CD4-positive, alpha-beta T cell (primary cell): ENCODE measurements at places on chromosomes 5 and 9.
A peak's percentile ranks its signal among the peaks of the same experiment; 100 is the strongest.

DNA sequence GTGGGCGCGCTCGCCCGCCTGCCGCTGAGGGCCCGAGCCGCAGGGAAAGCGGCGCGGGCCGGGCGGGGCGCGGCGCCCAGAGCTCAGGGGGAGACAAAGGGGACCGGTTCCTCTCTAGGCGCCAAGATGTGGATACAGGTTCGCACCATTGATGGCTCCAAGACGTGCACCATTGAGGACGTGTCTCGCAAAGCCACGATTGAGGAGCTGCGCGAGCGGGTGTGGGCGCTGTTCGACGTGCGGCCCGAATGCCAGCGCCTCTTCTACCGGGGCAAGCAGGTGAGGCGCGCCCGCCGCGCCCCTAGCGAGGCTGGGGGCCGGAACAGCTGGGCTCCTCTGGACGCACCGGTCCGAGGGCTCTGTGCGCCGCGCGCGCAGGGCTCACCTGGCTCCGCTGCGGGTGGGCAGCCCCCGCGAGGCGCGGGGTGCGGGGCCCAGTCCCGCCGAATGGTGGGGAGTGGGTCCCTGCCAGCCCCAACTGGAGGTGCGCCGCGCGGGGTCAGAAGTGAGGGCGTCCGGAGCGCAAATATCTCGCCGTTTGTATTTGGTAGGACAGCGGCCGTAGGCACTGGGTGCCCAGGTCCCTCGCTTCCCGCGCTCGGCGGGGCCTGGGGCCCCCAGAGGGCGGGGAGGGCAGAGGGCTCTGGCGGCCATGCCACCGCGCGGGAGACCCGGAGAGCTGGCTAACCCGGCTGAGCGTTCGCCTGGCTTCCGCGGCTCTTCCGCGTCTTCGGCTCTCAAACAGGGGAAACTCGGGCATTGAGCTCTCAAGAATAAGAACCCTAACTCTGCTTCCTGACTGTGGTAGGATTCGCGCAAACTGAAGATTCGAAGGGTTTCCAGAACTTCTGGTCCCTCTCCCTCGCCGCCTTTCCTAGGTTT, 607 bp downstream of the UHRF2 start:
- peak; percentile 57 for DNase-seq

GRCh38 chr5:56094579-56095361, 100.0 kb upstream of the IL6ST start:
- DNase-seq = no peak

DNA sequence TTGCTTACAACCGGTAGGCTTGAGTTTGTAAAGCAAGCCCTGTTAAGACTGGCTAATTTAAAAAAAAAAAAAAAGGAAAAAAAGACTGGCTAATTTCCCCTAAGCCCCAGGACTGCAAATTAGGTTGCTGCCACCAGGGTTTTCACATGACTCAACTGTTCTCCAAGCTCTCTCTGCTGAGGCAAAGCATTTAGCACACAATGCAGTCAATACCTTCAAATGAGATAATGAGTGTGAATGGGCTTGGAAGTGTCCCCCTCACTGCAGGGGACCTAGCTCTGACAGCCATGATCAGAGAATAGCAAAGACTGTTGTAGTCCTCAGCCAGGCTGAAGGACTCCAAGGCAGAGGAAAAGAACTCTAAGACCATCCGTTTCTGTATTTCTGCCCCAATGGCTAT, 42.8 kb upstream of the ZSWIM6 start:
- DNase-seq = no peak

DNA sequence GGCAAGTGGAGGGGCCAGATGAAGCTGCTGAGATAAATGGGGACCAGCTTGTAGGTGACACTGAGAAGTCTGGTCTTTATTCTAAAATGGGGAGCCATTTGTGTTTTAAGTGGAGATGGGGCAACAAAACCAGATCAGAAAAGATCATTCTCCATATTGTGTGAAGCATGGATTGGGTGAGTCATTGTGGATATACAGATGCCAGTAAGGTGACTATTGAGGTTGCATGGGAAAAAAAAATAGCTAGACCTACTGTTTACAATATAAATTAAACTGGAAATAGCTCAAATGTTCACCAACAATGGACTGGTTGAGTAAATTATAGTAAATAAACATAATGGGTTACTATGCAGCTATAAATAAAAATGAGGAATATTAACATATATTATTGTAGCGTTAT, 5.4 kb upstream of the MAP1B start:
- no peak for DNase-seq

DNA sequence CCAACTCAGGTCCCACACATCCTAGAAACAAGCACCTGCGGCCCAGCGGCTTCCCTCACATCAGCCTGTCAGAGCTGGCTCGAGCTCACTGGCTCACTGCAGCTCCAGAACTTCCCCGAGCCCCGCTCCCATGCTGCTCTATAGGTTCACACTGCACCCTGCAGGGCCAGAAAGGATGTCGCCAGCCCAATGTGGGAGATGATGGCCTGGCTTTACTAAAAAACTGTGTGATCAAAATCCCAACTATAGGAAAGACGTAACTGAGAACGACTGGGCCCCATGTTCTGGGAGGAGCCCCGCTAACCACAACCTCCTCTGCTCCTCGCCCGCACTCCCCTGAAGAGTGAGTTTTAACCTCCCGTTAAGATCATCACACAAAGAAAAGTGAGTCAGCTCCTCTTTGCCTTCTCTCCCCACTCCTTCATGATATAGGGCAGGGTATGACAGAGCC, 4.6 kb downstream of the SURF4 start:
- DNase-seq = peak; percentile 65

DNA sequence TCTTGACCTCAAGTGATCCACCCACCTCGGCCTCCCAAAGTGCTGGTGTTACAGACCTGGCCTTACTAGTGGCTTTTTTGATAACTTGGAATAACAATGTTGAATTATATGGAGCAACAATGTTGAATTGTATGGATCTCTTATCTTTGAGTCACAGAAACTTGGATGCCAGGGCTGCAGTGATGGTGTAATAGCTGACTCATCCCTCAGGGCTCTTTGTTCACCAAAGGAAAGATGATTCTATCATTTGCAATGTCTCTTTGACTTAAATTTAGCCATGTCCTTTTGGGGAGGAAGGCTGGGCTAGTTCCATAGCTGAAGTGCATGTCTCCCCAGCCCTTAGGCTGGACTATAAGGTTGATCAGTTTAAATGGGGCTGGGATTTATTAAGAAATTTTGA, 172.3 kb downstream of the PDZD2 start:
- no peak for DNase-seq

GRCh38 chr5:135823881-135824280, 10.6 kb upstream of the SLC25A48 start:
- no peak for DNase-seq

- no peak for DNase-seq
Measured at GRCh38 chr5:158414780-158415179, 555.8 kb upstream of the CLINT1 start.

- no peak for DNase-seq
Measured at GRCh38 chr5:36252722-36253365, 11.1 kb upstream of the NADK2 start.

GRCh38 chr5:141413540-141414069, 818 bp downstream of the PCDHGA10 start:
- DNase-seq = no peak

DNA sequence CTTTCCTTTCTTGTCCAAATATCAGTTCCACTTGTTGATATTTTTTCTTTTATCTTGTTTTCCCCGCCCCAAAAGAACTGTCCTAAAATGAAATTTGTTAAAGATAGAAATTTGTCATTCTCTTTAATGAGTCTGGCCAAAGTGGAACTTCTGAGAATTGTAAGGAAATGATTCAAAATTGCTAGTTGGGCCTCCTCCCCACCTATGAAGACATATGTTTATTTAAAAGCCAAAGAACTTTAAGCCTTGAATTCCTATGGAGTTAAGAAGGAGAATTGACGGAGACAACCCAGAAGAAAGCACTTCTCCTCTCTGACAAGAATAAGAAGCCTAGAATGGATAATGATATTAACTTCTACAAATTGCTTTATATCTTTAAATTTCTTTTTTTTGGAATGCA, 59.1 kb upstream of the ALDH1A1 start:
- no peak for DNase-seq

GRCh38 chr5:16573401-16573800, 43.4 kb downstream of the RETREG1 start:
- no peak for DNase-seq

DNA sequence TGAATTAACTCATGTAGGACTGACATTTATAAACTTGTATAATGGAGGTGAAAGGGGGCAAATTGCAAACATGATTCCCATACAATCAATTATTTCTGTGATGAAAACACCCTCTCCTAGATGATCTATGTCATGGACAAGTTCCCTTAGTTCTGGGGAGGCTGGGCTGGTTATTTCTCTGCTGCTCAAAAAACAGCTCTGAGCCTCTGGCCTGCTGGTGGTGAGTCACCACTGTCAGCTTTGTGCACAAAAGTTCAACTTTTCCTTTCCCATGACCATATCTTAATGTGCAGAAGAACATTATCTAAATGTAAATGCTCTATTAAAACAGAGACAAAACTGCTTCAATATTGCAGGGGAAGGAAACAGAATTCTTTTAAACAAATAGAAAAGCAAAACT, 85.0 kb downstream of the HMHB1 start:
- no peak for DNase-seq

GRCh38 chr5:126562823-126563222, 32.2 kb downstream of the ALDH7A1 start:
- no peak for DNase-seq

GRCh38 chr9:100486479-100487176, 13.7 kb downstream of the TMEFF1 start:
- no peak for DNase-seq

- no peak for DNase-seq
Measured at GRCh38 chr9:4193391-4193790, 106.5 kb downstream of the GLIS3 start.

GRCh38 chr5:164376843-164377242, 871.4 kb downstream of the MAT2B start:
- no peak for DNase-seq

DNA sequence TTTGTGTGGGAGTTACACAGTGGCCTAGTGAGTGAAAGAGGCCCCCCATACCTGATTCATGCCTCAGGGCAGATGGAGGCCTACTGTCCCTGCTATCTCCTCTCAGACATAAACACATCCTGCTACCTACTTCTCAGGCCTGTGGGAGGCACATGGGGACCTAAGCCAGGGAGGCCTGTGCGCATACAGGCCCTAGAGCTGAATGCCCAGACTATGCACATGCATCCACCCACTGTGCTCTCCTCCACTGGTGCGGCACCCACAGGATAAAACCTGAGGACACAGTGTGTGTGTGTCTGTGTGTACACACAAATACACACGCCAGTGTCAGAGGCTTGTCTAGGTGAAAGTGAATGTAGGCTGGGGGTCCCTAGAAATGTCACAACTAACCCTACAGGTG, 1.4 kb downstream of the PAX5 start:
- no peak for DNase-seq

GRCh38 chr5:14035859-14036503, 91.5 kb upstream of the DNAH5 start:
- no peak for DNase-seq

- no peak for DNase-seq
Measured at GRCh38 chr5:945691-946551, 53.2 kb downstream of the TRIP13 start.

- no peak for DNase-seq
Measured at GRCh38 chr5:96721351-96721977, 59.3 kb downstream of the CAST start.

DNA sequence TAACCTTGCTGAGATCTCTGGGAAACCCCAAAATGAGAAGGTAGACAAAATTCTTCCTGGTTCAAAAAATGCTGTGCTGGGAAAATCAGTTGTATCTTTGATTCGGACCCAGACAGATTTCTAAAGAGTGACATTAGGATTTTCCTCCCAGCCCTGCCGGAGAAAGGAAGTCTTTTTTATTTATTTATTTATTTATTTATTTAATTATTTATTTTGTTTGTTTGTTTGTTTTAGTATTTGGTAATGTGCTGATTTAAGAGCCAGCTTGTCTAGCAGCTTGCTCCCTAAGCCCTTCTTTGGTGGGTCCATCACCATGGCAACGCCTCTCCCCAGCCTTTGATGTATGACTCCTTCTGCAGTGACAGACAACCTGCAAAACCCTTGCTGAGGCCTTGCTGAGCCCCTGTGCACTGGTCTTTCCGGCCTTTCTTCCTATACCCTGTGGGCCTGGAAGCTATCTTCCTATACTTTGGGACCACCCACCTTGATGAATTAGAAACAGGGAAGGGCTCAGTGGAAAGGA, 60.6 kb upstream of the AFAP1L1 start:
- no peak for DNase-seq

- no peak for DNase-seq
Measured at GRCh38 chr9:76269789-76270188, 124.4 kb downstream of the RFK start.

DNA sequence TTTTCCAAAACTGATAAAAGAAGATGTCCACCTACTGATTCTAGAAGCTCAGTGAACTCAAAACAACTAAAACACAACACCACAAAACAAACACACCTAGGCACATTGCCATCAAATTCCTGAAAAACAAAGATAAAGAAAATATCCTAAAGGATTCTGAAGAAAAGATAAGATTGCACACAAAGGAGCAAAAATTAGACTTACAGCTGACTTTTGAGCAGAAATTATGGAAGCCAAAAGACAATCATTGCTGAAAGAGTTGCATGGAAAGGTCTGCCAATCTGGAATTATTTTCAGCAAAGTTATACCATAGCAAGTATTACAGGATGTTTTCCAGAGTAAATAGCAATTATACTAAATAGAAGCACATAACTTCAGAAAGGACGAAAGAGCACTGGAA, 128.2 kb upstream of the IRX2 start:
- DNase-seq = no peak

DNA sequence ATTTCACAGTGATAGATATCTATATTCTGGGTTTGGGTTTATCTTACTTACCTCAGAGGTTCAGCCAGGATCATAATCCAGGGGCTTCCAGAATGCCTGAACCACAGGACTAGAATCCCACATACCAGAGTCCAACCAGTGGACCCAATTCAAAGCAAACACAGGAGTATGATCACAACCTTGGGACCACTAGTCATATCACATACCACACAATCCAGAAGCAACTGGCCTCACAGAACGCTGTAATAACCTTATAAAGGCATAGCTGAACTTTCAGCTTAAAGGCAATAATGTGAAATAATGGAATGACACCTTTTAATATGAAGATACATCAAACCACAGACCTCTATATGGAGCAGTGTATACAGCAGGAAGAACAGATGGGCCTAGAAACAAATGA, 25.3 kb downstream of the RAPGEF6 start:
- no peak for DNase-seq

DNA sequence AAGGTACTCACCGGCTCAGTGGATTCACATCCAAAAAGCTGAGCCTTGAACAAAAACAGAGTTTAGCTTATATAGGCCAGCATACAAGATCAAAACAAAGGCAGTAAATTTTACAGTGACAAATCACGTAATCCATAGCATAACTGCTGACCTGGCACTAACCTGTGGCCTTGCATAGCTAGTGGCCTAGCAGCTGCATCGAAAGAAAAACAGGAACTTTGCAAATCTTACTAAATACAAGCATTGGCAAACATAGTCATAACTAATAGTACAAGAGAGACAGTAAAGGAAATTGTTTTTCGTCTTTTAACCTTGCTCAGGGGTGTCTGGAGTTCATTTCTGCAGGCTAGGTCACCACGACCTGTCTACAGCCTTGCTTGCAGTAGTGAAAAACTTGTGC, 4.8 kb downstream of the HSDL2 start:
- DNase-seq = no peak

DNA sequence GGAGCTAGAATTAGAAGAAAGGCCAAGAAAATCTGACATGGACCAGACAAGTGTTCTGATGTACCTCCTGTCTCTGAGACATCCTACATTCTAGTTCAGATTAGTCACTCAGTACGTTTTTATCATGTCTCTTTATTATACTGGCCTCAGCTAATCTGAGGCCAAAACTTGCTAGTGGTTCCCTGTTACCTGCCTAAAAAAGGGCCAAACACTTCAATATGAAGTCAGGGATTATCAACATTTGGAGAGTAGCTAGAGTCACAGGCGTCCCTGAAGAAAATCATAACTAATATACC, 587.4 kb downstream of the PRELID2 start:
- DNase-seq = no peak
